ENCODE measurements at places on chromosomes 3 and 15. TPM values are rescaled to one million over a fixed set of nuclear protein-coding genes. Genes with fewer than 3 reads are reported as not detected.

Gene DBR1
- total RNA-seq, result 11.1 TPM

Gene TNNC1
- total RNA-seq, result not detected

Gene GCNT3
- 0.55 TPM for total RNA-seq

Gene HES1
- 38.9 TPM for total RNA-seq

Gene THBS1
- total RNA-seq, result 4,139 TPM

Gene FGF7
- 175 TPM for total RNA-seq

Gene HMG20A
- 20.7 TPM for total RNA-seq

Gene ASB14
- total RNA-seq, result not detected

Gene XCR1
- 0.16 TPM for total RNA-seq

Gene DNAJA4
- total RNA-seq, result 21.4 TPM

Gene IGF2BP2
- 9.0 TPM for total RNA-seq

Gene ADCY5
- 107 TPM for total RNA-seq

Gene TRIM42
- not detected for total RNA-seq

Gene LRTM1
- total RNA-seq, result not detected

Gene GREM1
- total RNA-seq, result 435 TPM

Gene VPS8
- 55.0 TPM for total RNA-seq

Gene PML
- total RNA-seq, result 92.3 TPM

Gene TEX55
- not detected for total RNA-seq

Gene PLSCR5
- not detected for total RNA-seq

Gene DAPK2
- 18.1 TPM for total RNA-seq

Gene SUSD5
- 0.26 TPM for total RNA-seq

Gene CHST14
- total RNA-seq, result 10.9 TPM

Gene RASL12
- 4.7 TPM for total RNA-seq

Gene ATP13A5
- total RNA-seq, result not detected

Gene AADACL2
- total RNA-seq, result 0.22 TPM

Gene LRRC58
- 26.2 TPM for total RNA-seq

Gene RARRES1
- 578 TPM for total RNA-seq

Gene HDGFL3
- total RNA-seq, result 31.2 TPM

Gene KLHL40
- not detected for total RNA-seq

Gene ITIH1
- not detected for total RNA-seq

Gene MST1R
- total RNA-seq, result 1.8 TPM

Gene CYP8B1
- not detected for total RNA-seq

Gene SCAANT1
- not detected for total RNA-seq

Gene BHLHE40
- 133 TPM for total RNA-seq

Gene GXYLT2
- total RNA-seq, result 8.4 TPM

Gene CCR4
- 0.48 TPM for total RNA-seq

Gene SLC2A2
- total RNA-seq, result 0.26 TPM

Gene P2RY12
- total RNA-seq, result 5.7 TPM

Gene ST3GAL6
- total RNA-seq, result 9.4 TPM

Gene ARPP21
- total RNA-seq, result 0.29 TPM

Gene RASGRP1
- 1.1 TPM for total RNA-seq

Gene GOLGA8J
- total RNA-seq, result not detected

Gene ASTE1
- total RNA-seq, result 5.5 TPM

Gene EPB42
- 2.8 TPM for total RNA-seq
